ENCODE measurements at places on chromosomes 1 and 21. TPM values are rescaled to one million over a fixed set of nuclear protein-coding genes. Genes with fewer than 3 reads are reported as not detected.

DNA sequence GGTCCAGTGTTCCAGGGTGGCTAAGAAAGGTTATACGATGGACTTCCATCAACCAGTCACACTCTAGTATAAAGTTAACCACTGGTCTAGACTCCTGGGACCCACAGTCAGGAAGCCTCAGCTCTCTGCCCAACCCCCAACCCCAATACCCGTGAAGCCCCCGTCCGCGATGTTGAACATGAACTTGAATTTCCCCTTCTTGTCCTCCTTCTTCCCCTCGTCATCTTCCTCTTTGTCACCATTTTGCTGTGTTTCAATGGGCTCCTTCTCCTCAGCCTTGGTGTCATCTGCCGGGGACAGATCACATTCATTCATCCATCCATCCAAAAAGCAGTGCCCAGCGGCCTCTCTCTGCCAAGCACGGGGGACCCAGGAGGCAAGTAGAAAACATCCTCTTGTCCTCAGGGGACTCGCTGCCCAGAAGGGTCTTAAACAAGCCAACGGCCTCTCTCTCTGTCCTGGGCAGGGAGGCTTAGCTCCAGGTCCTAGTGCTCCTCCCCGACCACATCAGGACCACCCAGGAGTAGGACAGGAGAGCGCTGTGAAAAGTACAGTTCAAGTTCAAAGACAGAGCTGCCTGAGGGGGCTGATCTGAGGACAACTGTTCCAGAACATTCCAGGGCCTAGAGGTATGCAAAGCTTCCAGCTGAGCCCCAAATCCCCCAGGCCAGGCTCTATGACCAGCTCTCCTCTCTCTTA is 66.5 kb downstream of the KCNAB2 start:
- no peak for DNase-seq

DNA sequence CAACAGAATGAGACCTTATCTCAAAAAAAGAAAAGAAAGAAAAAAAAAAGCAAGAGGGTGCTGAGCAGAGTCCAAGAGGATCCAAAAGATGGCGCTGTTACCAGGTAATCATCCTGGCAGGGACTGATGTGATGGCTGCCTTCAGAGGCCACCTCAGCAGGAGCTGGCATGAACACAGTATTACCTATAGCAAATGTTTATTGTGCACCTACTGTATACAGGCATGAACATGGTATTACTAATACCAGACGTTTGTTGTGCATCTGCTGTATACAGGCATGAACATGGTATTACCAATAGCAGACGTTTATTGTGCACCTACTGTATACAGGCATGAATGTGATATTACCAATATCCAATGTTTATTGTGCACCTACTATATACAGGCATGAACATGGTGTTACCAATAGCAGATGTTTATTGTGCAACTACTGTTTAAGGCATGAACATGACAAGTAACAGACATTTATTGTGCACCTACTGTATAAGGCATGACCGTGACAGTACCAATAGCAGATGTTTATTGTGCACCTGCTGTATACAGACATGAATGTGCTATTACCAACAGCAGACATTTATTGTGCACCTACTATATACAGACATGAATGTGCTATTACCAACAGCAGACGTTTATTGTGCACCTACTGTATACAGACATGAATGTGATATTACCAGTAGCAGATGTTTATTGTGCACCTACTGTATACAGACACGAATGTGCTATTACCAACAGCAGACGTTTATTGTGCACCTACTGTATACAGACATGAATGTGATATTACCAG is 115.1 kb upstream of the TMEM51 start:
- no peak for DNase-seq

- DNase-seq = no peak
These were observed 78.2 kb downstream of the GPR88 start for GRCh38 chr1:100616121-100616621.

DNA sequence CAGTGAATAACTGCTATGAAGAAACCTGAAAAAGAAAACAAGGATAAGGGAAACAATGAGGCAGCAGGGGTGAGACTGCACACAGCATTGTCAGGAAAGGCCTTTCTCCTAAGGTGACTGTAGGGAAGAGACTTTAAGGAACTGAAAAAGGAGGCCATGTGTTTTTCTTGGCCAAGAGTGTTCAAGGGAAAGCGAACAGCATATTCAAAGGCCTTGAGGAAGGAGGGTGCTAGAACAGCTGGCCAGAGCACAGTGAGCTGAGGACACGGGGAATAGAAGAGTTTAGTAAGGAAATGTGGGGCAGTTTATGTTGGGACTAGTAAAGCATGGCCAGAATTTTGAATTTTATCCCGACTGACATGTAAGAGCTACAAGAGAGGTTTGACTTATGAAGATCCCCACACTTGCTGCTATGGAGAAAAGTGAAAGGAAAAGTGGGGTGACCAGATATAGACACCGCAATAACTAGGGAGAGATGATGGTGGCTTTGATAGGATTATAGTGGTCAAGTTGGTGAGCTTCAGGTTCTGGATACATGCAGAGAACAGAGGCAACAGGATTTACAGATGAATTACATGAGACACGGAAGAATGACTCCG is 1.4 kb downstream of the RWDD2B start:
- no peak for DNase-seq

- DNase-seq = no peak
These were observed 7.9 kb upstream of the EDN2 start for GRCh38 chr1:41492341-41492848.

DNA sequence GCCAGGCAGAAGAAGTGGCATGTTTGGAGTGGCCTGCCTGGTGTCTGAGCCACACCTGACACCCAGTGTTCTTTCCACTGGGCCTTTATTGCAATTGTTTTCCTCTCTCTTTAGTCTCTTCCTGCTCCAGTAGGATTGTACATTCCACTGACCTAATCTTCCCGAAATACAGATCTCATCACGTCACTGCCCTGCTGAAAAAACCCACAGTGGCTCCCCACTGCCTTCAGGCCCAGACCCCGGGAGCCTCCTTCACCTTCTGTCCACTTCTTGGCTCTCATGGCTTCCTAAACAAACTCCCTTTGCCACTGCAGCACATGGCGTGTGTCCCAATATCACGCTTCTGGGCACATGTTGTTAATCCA is 25.3 kb upstream of the ATP5PO start:
- no peak for DNase-seq

DNA sequence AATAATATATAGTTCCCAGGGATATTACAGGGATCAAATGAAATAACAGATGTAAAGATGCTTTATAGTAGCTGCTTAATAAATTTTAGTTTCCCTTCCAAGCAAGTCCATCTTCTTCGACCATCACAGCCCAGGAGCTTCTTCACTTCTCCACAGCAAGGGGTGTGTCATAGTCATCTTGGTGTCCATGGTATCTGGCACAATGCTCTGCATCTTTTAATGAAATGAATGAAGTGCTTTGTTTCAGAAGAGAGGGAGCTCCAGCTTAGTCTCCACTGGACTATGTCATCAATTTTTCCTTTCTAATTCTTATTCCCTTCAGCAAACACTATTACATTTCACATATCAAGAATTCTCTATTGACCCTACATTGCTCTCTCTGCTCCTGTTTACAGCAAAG is 4.9 kb upstream of the MACF1 start:
- no peak for DNase-seq

- DNase-seq = no peak
These were observed 165.3 kb downstream of the LTN1 start for GRCh38 chr21:28827422-28827821.

GRCh38 chr1:229114315-229114714 is 156.6 kb upstream of the RAB4A start:
- no peak for DNase-seq

AKNAD1 gene
- polyA plus RNA-seq = 6.9 TPM

C1orf116 gene
- 38.8 TPM for polyA plus RNA-seq

TMPRSS3 gene
- polyA plus RNA-seq = not detected
